ENCODE measurements at places on chromosomes 5 and 9. TPM values are rescaled to one million over a fixed set of nuclear protein-coding genes. Genes with fewer than 3 reads are reported as not detected.

DNA sequence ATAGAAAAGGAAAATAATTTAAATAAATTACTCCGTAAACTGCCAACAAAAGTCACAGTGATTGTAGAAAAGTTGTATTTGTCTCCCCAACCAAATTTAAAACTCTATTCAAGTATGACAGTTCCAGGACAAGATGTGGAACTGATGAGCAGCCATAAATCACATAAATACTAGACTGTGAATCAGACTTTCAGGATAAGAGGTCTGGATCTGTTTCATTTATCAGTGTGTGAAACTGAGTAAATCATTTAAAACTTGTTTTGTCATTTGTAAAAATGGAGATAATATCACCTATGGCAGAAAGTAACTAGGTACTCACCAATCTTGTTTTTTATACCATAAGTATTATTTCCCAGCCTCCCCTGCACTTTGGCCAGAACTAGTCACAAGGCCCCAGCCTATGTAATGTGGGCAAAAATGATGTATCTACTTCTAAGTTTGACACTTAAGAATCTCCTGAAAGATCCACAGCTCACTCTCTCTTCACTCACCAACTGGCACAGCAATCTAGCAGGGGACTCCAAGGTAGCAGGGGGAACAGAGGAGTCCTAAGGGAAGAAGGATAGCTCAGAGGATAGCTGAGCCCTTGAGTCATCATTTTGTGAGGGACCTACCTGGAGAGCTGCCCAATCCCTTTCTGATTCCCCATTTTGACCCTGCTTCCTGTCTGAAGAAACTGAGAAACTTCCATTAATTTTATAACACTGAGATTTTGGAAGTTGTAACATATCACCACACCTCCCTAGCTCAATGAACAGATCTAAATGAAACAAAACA lies 31.6 kb downstream of the TMEM161B start:
- no peak for DNase-seq

DNA sequence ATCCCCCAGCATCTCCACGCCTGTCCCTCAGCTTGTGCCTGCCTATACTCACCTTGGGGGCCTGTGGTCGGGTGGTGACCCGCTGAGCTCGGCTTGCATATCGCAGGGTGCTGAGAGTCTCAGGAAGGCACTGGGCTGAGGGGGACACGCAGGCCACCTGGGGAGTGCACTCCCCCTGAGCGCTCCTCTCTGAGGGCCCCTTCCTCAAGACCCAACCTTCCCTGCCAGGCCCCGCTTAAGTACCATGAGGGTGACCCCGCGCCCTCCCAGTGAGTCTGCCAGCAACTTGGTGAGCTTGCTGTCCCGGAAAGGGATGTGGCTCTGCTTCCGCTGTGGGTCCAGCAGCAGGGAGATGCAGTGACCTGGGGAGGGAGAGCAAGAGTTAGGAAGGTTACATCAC lies 4.1 kb downstream of the KIF12 start:
- DNase-seq: peak; percentile 58

GRCh38 chr5:145787001-145787400 lies 48.1 kb downstream of the PRELID2 start:
- DNase-seq: no peak

- peak; percentile 21 for DNase-seq
Observed at GRCh38 chr9:134985451-134985850, 67.7 kb upstream of the FCN1 start.

GRCh38 chr5:67577424-67577823 lies 380.8 kb upstream of the CD180 start:
- no peak for DNase-seq

GRCh38 chr5:172379481-172379880 lies 74.8 kb downstream of the SH3PXD2B start:
- no peak for DNase-seq

DNA sequence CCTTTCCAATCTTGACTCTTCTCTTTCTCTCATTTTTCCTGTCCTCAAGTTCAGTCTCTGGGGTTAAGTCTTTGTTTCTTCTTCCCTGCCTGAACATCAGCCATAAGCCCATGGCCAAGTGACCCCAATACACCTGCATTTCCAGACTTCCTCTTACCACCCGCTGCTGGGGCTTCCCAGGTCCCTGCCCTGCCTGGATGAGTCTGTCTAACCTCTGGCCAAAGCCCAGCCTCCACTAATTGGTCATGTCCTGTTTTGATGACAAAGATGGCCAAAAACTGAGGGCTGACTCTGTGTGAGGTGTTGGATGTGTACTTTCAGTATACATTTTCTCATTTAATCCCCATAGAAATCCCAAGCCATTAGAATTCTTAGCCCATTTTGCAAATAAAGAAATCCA lies 47.3 kb downstream of the SH3TC2 start:
- DNase-seq: no peak

DNA sequence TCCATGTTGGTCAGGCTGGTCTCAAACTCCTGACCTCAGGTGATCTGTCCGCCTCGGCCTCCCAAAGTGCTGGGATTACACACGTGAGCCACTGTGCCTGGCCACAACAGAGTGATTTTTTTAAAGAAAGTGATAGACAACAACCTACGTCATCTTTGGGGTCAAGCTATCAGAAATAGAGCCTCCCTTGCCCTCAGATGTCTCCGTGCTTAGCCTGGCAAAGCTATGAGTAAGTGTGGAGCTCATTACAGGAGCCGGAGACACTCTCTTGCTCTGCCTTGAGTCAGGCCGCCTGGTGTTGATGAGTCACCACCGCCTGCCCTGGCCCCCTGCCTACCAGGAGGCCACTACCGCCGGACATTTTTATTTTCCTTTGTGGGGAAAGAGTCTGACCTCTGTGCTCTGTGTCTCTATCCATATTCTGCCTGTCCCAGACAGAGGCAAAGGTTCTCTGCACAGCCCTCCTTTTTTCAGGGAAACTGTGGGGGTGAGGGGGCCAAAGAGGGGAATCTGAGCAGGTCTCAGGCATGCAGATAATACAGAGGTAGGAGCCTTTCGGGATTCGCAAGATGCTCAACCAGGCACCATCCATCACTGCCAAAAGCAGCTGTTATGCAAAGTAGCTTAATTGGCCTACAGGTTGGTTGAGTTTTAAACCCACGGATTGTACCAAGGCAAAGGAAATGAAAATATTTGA lies 123.7 kb upstream of the CPEB4 start:
- DNase-seq: peak; percentile 91

DNA sequence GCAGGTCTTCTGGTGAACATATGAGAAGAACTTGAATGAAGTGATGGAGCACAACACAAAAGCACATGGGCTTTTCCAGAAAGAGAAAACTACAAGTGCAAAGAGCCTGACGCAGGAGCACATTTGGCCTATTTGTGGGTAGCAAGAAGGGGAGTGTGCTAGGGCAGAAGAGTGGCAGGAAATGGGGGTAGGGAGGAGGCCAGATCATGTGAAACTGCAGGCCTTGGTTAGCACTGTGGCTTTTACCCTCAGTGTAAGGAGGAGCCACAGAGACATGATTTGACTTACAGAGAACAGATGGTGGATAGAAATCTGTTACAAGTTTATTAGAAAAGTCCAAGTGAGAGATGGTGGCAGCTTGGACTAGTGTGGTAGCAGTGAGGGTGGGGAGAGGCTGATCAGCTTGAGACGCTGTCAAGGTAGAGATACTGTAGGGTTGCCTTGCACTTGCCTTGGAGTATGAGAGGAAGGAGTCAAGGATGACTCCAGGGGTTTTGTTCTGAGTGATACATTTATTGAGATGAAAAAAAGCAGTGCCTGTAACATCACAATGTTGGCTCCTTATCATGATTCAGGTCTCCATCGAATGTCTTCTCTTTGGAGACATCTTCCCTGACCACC lies 126.7 kb downstream of the PPP2R2B start:
- no peak for DNase-seq

DNA sequence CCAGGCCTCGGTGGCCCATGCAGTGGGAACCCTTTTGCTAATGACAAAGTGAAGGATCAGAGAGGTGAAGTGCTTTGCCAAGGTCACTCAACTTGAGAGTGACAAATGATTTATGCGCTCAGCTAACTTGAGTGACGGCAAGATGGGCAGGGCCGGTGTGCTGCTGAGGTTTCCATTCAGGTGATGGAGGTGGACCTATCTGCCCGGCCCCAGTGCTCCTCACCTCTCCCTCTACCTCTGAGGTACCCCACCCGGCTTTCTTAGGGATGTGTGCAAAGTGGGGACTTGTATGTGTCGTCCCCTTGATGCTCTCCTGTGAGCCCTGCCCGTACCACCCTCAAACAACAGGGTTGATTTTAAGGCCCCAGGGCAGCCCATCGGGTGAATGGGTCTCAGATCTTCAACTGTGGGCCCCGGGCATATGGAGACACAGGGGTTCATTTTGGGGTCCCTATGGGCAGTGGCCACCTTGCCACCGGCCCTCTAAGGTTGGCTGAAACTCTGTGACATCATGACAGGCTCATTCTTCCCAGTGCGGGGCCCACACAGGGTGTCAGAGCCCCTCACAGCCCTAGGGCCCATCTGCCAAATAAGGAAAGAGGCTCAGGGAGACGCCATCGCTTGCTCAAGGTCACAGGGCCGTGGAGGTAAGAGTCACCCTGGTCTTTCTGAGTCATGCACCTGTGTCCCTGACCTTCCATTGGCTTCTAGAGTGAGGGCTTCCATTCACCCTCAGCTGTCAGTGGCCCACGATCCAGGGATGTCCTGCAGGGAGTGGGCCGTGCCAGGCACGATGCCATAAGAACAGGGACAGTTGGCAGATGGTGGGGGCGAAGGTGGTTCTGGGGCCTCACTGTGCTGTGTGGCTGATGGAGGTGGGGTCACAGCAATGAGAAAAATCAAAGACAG lies 170.6 kb upstream of the MVB12B start:
- DNase-seq: no peak

DNA sequence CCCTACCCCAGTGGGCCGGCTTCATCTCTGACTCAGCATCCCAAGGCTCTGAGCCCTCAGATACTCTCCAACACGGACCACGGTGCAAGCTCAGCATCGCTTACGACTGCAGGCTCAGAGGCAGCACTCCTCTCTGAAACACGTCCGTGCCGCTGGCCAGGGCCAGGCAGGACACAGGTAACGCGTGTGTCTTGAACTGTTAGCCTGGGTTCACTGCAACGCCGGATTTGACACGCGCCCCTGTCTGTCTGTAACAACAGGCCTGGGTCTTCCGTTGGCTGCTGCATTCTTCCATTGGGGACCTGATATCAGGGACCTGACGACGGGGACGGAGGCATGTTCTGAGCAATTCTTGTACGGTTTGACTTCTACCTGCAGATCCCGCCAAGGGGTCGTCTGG lies 6.4 kb downstream of the SLC6A3 start:
- DNase-seq: no peak

DNA sequence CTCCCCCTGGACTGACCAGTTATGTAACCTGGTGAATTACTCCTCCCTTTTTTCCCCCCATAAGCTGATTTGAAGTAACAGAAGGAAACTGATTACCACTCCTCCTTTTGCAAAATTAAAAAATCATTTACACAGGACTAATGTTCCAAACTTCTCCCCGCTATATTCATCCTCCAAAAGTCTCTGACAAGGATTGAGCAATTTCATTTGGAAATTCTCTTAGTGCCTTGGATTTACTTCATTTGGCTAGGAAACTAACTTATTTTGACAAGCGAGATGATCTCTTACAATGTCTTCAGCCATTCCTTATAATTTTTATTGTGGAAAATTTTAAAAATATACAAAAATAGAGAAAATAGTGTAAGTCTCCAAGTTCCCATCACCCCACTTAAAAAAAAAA lies 15.4 kb upstream of the B4GALT1 start:
- no peak for DNase-seq

- no peak for DNase-seq
Observed at GRCh38 chr5:138354387-138354786, 1.9 kb downstream of the KDM3B start.

DNA sequence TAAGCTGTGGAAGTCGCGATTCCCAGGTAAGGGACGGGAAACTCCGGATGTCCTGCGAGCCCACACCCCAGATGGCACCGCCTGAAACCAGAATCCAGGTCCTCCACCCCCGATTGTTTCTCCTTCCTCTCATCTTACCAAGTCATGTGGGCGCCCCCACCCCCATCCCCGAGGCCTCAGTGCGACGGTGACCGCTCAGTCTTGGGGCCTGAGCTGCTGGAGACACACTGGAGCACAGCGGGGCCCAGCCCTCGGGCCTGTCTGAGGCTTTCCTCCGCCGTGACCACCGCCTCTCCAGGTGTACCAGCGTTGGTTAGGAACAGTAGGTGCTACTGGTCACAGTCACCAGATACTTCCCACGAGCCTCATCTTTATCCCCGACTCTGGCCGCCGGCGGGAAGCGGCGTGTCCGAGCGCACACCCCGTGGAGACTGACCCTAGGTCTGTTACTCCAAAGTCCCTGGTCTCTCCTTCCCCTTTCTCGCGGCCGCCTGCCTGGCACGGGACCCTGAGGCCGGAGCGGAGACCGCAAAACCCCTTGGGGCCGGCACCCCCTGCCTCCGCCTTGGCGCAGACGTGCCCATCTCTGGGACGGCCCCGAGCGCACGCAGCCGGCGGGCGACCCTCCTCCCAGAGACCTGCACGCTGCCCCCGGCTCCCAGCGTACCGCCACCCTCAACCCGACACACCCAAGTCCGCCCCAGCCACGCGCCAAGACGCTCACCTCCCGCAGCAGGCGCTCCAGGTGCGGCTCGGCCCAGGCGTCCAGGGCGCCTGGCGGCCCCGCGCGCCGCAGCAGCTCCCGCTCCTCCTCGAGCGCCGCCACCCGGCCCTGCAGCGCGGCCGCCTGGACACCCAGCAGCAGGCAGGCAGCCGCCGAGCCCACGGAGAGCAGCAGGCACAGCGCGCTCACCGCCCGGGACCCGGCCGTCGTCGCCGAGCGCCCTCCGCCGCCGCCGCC lies 733 bp downstream of the COL23A1 start:
- no peak for DNase-seq

DNA sequence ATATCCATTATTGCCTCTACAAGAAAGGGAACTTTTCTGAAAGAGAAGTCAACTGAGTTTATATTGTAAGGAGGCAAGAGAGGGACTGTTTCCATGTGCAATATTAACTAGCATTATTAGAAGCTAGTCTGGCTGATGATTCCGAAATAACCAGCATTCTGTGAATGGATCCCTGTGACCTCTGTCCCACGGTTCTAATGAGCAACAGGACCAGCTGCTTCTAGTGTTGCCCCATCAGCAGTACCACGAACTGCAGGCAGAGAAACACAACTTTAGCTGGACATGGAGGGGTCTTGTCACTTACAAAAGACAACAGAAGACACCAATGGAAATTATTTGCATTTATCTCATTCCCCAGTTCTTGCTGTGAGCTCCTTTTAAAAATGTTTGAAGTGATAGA lies 95.4 kb downstream of the MUSK start:
- DNase-seq: no peak

GRCh38 chr9:90926936-90927335 lies 125.3 kb downstream of the SYK start:
- DNase-seq: no peak

FAM153A gene
- total RNA-seq: 5.3 TPM

FBLL1 gene
- 0.41 TPM for total RNA-seq

SLC25A2 gene
- total RNA-seq: not detected

PCDHB12 gene
- 4.3 TPM for total RNA-seq

NPR2 gene
- total RNA-seq: 22.7 TPM

FCN1 gene
- total RNA-seq: 6.9 TPM

RPP25L gene
- total RNA-seq: 44.3 TPM

INSL6 gene
- not detected for total RNA-seq

NTNG2 gene
- total RNA-seq: 0.28 TPM

KCNV2 gene
- not detected for total RNA-seq

MARCHF6 gene
- 77.0 TPM for total RNA-seq

All from sigmoid colon (tissue), 7 donors.